Activated naive CD8-positive, alpha-beta T cell treated with anti-CD3 and anti-CD28 coated beads, Interleukin-2, amount 50 U/mL, for 16 hours (primary cell): ENCODE measurements at places on chromosomes 11 and 22.

- DNase-seq: no peak
Observed at GRCh38 chr11:66081505-66081904, 11.4 kb downstream of the PACS1 start.

GRCh38 chr11:119910051-119910450 lies 181.1 kb upstream of the NECTIN1 start:
- DNase-seq: no peak

DNA sequence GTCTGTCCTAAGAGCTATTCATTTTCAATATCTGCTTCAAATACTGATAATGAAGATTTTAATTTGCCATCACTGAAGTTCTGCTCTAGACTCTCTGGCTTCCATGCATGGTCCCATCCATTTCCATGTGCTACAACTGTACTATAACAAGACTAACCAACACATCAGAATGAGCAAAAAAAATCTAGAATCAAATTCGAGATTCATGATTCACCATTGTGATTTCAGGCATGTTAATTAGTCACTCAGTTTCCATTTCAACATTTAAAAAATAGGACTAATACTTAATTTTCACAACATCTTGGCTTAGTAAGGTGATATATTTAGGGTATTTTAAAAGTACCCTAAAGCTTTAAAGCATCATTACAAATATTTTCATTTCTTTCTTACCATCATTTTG lies 22.8 kb downstream of the PICALM start:
- DNase-seq: no peak

DNA sequence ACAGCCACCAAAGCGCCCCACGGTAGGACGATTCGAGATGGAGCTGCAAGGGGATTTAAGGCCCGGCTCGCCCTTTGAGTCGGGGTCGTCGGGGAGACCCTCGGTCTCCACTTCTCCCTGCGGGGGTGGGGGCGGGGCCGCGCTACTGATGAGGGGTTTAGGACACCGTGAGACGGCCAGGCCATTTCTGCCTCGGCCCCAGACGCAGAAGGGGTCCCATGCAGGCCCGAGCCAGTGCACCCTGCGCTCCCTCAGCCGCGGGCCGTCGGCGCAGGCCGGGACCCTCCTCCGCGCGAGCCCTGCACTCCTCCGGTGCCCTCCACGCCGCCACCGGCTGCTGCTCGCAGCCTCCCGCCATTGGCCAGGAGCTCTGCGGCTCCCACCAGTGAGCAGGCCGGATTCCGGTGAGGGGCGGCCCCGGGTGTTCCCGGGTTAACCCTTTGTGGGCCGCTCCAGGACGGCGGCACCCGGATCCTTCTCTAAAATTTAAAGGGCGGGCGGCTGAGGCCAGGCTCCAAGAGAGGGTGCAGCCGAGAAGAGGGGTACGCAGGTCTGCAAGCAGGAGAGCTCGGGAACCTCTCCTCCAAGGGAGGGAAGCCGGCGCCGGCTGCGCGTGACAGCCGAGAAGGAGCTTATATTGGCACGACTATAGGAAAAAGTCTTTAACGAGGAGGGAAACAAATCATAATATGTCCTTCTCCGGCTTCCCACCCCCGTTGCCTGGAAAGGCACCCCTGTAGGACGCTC lies 18.0 kb downstream of the CREB3L1 start:
- DNase-seq: peak; percentile 60

DNA sequence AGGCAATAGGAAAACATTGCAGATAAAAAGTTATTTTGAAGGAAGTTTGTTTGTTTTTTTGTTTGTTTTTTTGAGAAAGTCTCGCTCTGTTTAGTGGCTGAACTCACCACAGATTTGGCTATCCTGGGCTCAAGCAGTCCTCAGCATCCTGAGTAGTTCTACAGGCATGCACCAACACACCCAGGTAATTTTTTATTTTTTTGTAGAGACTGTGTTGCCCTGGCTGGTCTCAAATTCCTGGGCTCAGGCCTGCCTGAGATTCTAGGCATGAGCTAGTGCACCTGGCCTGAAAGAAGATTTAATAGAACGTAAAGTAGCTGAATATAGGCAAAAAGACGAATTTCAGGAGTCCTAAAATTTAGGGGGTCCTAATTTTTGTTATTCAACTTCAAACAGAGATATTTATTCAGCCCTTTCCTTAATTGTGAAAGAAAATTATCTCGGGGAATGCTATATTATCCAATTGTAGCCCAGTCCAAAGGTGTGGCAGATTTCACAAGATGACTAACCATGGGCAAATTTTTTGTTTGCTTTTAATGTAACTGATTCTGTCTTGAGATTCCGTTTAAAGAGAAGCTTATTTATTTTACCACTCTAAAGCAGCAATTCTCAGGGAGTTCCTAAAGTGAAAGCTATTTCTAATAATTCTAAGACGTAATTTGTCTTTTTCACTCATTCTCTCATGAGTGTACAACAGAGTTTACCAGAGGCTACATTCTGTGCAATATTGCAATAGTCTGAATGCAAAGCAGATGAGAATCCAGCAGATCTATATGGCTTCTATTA lies 940 bp downstream of the IL18 start:
- no peak for DNase-seq

DNA sequence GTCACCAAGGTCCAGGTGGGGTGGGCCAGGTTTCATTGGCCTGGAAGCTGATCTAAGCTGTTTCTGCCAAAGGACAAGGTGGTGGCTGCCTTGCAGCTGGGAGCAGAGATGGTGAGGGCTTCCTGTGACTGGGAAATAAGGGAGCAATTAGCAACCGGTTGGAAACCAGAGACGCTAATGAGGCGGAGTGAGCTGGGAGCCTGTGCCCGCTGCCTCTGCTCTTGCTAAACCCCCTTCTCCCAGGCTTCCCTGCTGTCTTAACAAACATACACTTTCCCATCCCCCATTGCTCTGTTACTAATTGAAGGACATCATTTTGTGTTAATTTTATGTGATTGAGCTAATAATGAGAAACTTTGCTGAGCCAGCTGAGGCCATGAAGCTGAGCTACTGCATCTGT lies 121.8 kb downstream of the INSC start:
- DNase-seq: no peak

DNA sequence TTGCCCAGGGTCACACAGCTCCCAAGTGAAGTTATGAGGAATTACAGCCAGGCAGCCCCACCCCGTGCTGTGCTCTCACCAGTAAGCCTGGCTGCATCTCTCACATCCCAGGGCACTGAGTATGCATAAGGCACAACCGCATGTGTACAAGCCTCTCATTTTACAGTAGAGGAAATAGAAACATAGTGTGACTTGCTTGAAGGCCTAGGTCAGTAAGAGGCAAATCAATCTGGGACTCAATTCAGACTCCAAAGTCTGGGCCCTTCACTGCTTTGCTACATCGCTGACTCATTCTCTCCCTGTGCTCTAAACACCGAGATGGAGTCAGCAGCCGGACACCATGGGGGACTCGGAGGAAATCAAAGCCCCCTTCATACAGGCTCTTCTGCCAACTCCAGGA lies 7.9 kb downstream of the ABTB2 start:
- DNase-seq: no peak

DNA sequence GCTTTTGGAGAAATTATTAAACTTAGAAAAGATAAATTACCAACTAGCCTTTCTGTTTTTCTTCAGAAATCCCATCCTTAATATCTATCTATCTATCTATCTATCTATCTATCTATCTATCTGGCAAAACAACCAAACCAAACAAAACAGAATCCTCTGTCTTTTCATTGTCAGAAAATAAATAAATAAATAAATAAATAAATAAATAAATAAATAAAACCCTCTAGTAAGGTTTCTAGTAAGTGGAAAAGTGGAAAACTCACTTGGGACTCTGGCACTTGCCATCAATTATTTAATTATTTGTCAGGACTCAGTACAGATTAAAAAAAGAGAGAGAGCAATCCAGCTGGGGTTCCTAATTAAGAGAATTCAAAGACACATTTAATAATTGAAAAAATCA lies 556.2 kb upstream of the CHORDC1 start:
- no peak for DNase-seq

- DNase-seq: no peak
Observed at GRCh38 chr22:22858559-22858937, 29.1 kb upstream of the IGLL5 start.

- no peak for DNase-seq
Observed at GRCh38 chr11:74849525-74850391, 99.1 kb downstream of the XRRA1 start.

- DNase-seq: no peak
Observed at GRCh38 chr22:38163844-38164550, 17.6 kb downstream of the PLA2G6 start.

- no peak for DNase-seq
Observed at GRCh38 chr22:24431309-24432034, 4.1 kb downstream of the ADORA2A start.

DNA sequence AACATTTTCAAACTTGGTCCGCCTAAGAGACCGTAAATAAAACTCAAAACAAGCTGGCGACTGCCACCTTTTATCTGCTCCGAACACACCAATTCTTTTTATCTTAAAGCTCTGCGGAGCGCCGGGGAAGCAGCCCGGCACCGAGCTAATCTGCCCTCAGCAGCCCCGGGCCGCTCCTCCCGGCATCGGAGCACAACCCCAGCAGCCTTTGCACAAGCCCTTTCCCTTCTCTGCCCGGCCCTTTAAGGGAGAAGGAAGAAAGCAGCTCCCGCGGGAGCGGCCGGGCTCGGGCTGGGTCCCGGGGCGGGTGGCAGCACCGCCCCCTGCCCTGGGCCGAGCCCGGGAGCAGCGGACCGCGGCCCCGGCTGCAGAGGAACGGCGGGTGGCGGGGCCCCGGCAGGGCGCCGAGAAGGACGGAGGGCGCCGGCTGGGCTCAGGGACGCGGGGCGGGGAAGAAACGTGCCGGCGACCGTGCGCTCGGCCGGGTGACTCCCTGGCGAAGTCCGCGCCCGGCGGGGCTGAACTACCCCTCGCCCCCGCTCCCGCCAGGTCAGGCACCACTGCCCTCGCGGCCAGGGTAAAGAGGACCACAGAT lies 133.6 kb upstream of the C11orf58 start:
- DNase-seq: no peak

- no peak for DNase-seq
Observed at GRCh38 chr22:20239676-20240446, 28.3 kb downstream of the RTN4R start.

DNA sequence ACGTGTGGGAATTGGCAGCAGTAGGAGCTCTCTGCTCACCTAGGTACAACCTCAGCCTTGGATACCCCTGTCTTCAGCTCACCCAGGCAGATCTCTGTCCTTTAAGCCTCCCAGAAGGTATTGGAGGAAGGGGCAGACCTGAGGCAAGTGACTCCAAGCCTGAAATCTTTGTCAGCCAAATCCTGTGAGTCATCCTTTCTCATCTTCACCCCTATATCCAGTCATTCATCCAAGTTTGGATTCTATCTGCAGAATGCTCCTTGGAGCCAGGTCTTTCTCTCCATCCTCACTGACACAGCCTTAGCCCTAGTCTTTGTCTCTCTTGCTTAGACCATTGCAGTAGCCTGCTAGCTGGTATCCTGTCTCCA lies 10.4 kb upstream of the THY1 start:
- DNase-seq: no peak

DNA sequence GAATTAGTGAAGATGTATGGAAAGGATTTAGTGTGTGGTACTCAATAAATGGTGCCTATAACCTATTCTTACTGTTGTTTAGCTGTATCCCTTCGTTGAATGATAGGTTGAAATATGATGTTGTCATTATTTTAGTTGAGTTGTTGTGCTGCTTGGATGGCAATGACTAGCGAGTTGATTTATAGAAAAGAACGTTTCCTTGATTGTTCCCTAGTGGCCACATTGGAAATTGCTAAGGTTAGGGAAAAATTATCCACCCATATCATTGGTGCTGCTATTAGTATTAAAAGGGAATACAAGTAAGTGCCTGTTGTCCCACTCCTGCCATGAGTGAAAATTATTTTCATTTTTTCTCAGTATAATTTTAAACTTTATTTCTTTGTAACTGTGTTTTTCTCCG lies 14.5 kb downstream of the EMSY start:
- DNase-seq: no peak

GRCh38 chr22:30865656-30866055 lies 102.9 kb downstream of the MORC2 start:
- DNase-seq: no peak

DNA sequence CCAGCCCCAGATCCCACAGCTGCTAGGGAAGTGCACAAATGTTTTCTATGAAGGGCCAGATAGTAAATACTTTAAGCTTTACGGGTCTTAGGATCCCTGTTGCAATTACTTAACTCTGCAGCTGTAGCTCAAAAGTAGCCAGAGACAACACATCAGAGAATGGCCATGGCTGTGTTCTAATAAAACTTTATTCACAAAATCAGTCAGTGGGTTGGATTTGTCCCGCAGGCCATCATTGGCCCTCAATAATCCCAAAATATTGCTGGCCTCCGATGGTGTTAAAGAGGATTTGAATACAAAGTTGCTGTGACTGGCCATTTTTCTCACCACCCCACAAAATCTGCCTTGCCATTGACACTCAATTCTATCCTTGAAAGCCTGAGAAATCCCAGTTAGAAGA lies 49.6 kb downstream of the ISX start:
- DNase-seq: no peak

- DNase-seq: no peak
Observed at GRCh38 chr22:30643055-30643875, 7.7 kb downstream of the SLC35E4 start.

GRCh38 chr11:69250186-69251056 lies 43.5 kb upstream of the MYEOV start:
- no peak for DNase-seq

DNA sequence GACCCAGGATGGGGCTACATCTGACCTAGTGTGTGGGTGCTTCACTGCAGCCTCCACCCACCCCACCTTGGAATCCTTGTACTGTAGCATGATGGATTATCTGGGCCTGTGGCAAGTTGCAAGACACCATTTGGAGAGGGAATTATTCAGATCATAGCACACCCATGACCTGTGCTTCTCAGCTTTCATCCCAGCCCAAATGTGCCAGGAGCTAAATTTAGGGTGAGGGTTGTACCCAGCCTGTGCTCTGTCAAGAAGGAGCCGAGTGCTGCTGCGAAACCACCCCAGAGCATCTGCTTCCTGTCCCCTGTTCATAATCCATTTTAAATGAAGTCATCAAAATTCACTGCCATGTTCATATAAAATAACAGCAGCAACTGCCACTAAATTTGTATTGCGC lies 394.5 kb downstream of the SHANK2 start:
- no peak for DNase-seq
